Stimulated activated CD4-positive, alpha-beta T cell treated with anti-CD3 and anti-CD28 coated beads, Interleukin-15, amount 100 ng/mL, for 1 hour (primary cell): ENCODE measurements at places on chromosomes 11 and 22.

GRCh38 chr11:68863553-68864265, 22.0 kb upstream of the CPT1A start:
- DNase-seq = no peak

GRCh38 chr11:118652681-118653181, 26.7 kb downstream of the TREH start:
- DNase-seq = no peak

- DNase-seq = no peak
Observed at GRCh38 chr22:26527574-26528465, 15.5 kb upstream of the TFIP11 start.

DNA sequence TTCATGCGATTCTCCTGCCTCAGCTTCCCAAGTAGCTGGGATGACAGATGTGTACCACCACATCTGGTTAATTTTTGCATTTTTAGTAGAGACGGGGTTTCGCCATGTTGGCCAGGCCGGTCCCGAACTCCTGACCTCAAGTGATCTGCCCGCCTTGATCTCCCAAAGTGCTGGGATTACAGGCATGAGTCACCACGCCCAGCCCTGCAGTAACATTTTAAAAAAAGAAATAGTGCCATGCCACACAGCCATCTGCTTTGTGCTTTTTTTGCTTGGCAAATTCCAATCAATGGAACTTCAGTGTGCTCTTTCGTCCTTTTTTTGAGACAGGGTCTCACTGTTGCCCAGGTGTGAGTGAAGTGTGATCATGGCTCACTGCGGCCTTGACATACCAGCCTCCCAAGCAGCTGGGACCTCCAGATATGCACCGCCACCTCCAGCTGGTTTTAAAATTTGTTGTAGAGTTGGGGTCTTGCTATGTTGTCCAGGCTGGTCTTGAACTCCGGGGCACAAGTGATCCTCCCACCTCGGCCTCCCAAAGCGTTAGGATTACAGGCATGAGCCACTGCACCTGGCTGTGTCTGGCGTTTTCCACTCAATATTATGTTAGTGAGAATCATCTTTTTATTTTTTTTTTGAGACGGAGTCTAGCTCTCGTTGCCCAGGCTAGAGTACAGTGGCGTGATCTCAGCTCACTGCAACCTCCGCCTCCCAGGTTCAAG, 1.8 kb upstream of the CHADL start:
- no peak for DNase-seq

GRCh38 chr11:102868339-102868738, 6.4 kb downstream of the MMP12 start:
- no peak for DNase-seq

- no peak for DNase-seq
Observed at GRCh38 chr22:27213294-27213693, 555.9 kb downstream of the MIAT start.

GRCh38 chr22:48661984-48662383, 1165.7 kb downstream of the BRD1 start:
- DNase-seq = no peak

DNA sequence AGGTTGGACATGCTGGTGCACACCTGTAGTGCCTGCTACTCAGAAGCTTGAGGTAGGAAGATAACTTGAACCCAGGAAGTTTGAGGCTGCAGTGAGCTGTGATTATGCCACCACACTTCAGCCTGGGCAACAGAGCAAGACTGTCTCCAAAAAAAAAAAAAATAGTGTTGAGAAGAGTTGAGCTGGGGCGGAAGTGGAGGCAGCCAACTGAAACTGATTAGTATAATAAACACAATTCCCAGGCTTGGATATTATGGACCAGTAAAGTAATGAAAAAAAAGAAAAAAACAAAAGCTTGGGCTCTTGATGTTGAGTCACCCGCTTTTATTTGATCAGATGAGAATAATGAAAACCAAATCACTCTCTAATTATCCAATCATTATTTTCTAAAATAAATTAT, 21.0 kb downstream of the LDLRAD3 start:
- no peak for DNase-seq

DNA sequence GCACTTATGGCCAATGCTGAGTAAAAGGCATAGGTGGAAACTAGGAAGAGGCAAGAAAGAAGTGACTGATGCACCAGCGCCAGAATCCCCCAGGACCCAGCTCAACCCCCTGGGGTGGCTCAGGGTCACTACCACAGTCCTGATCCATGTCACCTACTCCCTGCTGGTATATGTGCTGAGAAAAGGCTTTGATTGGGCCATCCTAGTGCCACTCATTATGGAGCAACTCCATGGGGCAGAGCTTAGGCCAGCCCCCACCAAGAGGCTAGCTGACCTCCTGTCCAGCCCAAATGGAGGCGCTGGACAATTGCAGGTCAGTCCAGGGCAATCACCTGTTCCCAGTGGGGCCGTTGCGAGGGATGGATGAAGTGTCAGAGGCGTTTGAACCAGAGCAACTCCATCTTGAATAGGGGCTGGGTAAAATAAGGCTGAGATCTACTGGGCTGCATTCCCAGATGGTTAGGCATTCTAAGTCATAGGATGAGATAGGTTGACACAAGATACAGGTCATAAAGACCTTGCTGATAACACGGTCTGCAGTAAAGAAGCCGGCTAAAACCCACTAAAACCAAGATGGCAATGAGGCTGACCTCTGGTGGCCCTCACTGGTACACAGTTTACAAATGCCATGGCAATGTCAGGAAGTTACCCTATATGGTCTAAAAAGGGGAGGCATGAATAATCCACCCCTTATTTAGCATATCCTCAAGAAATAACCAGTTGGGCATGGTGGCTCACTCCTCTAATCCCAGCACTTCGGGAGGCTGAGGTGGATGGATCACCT, 20.6 kb upstream of the DAGLA start:
- no peak for DNase-seq

DNA sequence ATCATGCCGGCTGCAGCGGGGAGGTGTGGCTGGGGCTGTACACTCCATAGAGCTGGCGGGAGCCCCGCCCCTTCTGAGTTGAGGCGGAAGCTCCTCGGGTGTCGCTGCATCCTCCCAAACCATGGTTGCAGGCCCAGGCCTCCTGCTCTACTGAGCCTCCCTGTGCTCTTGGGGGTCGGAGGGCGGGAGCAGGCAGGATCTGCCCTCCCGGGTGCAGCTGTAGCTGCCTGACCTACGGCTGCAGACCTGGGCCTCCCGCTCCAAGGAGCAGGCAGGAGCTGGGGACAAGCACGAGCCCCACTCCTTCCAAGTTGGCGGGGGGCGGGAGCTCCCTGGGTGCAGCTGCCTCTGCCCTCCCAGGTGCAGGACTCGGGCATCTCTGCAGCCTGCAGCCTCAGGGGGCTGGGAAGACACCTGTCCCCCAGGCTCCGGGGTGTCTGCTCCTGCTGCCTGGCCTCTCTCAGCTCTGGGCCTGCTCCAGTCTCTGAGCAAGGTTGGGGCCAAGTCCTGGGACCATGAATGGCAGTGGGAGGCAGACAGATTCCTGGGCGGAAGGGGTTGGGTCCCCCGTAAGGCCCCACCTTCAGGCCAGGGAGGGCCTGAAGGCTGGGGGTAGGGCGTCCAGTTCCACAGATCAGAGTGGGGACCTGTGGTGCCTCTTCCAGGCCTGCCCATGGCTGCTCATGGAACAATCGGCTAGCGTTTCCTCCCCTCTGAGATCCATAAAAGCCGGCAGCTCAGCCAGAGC, 46.4 kb upstream of the SC5D start:
- DNase-seq = no peak

- no peak for DNase-seq
Observed at GRCh38 chr11:65214212-65214845, 32.6 kb downstream of the CAPN1 start.

DNA sequence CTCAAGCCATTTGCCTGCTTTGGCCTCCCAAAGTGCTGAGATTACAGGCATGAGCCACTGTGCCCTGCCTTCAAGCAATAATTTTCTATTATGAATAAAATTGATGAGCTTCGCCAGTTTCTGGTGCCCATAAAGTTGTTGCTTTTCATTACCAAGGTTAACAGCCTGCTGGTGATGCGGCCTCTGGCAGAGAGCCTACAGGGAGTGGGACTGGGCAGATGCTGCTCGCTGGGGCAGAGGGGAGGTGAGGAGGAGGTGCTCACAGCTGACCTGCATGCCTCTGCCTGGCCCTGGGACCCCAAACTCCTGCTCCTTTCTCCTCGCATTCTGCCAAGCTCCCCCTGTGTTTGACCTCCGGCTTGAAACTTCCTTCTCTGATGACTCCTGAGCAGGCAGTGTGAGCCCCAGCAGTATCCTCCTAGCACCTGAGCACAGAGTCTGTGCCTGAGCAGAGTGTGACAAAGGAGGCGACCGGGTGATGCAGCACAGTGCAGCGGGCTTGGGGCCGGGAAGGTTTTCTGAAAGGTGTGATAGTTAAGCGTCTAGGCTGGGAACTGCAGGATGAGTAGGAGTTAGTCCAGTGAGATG, 56.1 kb upstream of the B3GAT1 start:
- no peak for DNase-seq
